ENCODE measurements at places on chromosomes 4 and X.

DNA sequence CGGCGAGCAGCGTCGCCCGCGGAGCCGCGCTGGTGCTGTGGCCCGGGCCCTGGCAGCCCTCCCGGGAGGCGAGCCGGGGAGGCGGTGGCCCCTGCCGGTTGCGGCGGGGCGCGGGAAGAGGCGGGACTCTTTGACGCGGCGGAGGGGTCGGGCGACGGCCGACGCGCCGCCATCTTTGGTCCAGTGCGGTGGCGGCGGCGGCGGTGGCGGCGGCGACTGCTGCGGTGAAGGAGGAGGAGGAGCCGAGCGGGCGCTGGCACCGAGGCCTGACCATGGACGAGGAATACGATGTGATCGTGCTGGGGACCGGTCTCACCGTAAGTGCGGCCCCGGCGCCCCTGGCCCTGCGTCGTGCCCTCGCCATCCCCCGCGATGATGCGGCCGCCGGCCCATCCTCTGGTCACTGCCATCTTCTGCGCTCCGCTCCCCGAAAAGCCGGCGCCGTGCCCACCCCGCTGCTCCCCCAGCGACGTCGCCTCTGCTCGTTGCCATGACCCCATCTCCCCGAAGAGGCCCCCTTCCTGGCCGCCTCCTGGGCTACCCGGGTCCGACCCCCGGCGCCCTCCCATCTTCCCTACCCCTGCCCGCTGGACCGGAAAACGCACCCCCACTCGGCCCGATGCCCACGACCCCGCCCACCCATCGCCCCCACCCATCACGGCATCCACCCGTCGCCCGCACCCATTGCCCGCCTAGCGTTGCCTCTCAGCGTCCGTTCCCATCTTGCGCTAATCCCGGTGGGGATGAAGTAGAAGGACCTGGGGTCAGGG lies at the start of gene GDI1:
Gene GDI1 (plus strand): TSS at position 172 of the 770 bp plus-strand sequence. CDS start 101 bp downstream, at position 273.
- no peak for DNase-seq

DNA sequence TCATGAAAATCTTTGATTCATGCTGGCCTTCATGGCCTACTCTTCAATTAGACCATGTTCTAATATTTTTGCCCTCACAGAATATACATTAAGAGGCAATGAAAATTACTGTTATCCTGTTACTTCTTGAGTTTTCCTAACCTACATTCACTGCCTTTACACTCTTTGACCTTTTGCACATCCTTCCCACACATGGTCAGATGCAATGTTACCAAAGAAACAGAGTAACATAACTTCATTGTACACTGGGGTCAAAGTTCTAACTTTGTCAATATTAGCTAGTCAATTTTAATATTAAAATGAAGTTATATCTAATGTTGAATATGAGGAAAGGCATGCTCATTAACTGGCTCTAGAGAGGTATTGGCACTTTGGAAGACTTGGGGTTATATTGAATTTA lies 284.8 kb downstream of the TEX13C start:
- DNase-seq: no peak

DNA sequence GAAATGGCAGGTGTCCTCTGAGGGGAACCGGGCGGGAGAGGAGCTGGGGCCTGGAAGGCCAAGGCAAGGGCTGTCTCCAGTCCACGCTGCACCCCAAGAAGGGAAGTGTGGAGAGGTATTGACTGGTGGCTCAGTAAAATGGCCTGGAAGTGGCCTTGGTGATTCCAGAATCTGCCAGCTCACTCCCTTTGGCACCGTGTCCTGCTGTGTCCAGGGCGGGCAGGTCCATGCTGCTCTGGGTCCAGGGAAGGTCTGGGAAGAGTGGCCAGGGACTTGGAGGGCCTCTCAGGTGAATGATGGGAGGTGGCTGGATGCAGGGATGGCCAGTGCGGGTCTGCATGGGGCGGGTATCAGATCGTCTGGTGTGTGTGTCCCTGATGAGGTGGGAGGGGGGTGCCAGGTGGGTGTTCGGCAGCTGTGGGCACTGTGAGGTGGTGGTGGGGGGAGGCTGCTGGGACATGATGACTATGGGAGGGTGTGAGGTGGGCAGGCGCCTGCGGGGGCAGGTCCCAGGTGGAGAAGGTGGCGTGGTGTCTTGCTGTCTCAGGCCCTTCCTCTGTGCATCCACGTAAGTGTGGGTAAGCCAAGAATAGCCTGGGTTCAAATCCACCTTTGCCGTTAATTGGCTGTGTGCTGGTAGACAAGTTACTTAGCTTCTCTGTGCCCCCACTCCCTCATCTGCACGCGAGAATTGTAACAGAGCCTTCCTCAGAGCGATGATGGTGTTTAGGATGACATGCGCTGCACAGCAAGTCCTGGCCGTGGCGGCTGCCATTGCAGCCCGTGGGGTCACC lies 17.7 kb downstream of the RGS12 start:
- no peak for DNase-seq

DNA sequence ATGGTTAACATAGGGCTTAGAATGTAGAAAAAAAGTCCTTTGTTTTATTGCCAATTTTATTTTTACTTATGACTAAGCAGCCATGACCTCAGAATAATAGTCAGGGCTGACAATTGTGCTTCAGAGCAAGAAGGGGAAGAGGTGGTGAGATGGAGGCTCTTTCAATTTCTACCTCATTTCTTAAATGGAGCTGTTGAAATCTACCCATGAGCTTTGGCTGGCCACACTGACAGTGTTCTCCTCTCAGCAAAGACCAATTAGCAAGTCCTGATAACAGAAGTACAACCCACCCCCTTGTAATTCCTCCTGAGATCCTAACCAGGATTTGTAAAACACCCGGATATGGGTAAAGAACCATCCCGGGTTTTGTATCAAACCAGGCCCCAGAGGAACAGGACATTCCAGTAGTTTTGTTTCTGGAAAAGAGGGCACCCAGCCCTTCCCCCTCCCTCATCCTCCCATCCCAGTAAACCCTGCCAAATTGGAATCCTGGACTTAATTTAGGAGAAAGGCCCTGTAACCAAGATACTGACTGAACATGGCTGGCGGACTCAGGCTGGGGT lies at the start of gene HEPH:
Gene HEPH (plus strand): TSS at position 399 of the 563 bp plus-strand sequence. CDS start 6,324 bp downstream, outside the sequence.
- no peak for DNase-seq

DNA sequence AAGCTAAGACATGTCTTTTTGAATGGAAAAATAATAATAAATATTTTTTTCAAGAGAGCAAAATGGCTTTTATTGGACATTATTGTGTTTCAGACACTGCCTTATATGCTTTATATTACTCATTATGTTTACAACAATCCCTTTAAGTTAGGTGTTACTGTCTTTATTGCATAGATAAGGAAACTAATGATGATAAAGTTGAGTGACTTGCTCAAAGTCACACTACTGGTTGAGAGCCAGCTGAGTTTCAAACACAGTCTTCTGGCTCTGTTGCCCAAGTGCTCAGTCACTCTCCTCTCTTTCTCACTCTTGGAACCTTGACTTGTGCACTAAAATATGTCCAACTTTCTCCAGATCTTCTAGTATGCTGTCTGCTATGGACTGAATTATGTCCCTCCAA lies 71.5 kb upstream of the SLC39A8 start:
- DNase-seq: no peak

DNA sequence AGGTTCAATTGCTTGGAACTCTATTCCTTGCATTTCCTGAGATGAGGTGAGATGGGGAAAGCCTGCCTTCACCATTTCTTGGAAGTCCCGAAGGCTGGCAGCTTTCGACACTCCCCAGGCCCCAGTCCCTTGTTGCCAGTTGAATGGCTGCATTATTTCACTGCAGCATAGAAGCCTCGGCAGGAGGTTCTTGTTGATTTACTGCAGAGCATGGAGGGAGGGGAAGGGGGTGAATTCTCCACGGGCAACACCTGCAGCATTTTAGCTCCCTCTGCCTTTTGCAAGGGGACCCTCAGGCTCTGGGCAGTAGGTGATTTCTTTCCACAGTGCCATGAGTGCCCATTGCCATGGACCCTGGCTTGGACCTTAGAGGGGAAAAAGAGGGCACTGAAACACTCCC lies 10.7 kb upstream of the BCLAF3 start:
- no peak for DNase-seq

DNA sequence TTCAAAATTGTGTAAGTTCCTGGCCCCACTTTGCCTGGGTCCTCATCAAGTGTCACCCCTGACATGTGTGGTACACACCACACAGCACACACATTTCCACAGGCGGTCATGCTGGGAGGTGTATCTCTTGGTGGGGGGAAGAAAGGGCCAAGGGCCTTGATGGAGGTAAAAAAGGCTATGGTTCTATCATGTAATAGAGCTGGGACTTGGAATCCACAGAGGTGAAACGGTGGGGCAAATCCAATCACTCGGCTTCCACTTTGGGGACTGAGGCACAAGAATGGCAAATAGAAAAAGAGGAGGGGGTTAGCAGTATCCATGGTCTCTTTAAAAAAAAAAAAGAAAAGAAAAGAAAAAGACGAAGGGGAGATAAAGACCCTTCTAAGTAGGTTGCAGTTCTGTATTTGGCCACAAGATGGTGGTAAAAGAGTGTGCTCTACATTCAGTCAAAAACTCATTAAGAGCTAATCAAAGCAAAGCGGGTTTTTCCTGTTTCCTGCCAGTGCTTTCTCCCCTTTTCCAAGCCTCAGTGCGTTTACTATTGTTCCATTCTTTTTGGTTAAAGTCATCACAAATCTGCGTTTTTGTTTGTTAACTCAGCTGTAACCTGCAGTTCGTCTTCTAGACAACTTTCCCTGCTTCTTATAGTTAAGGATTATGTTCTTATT lies 37.0 kb upstream of the ATP6AP2 start:
- DNase-seq: no peak

DNA sequence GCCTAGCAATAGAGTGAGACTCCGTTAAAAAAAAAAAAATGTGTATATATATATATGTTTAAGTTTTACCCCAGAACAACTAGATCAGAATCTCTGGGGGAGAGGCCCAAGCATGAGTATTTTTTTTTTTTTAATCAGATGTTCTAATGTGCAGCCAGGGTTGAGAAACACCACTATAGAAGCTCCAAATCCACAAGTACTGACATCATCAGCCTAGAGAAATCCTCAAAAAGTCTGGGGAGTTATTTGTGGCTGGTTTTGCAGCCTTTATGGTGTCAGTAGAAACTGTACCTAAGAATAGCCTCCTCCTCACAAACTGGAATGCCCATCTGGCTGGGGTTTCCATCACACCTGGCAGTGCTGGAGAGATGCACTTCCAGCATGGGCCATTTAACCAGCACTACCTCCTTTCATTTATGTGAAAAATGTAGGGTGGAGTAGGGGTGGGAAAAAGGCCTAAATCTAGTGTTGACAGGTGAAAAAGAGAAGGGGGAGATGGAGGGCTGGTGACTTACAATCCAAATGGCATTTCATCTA lies 93.5 kb downstream of the CBLL2 start:
- no peak for DNase-seq

GRCh38 chr4:5638316-5638715 lies 70.0 kb downstream of the EVC2 start:
- no peak for DNase-seq

GRCh38 chrX:66751136-66751782 lies 112.4 kb upstream of the EDA2R start:
- no peak for DNase-seq
